Glomerular endothelial cell (primary cell): ENCODE measurements at places on chromosomes 12 and 14. TPM values are rescaled to one million over a fixed set of nuclear protein-coding genes. Genes with fewer than 3 reads are reported as not detected.

GRCh38 chr14:29905543-29905942, 22.1 kb downstream of the PRKD1 start:
- DNase-seq: no peak

GRCh38 chr14:54737132-54737711, 165.4 kb downstream of the GCH1 start:
- no peak for DNase-seq

Gene TEX52
- not detected in 2 replicates for total RNA-seq

Gene CLEC2A
- not detected in 2 replicates for total RNA-seq

Gene ZNF385A
- total RNA-seq: 5.6 and 6.0 TPM in 2 replicates

DNA sequence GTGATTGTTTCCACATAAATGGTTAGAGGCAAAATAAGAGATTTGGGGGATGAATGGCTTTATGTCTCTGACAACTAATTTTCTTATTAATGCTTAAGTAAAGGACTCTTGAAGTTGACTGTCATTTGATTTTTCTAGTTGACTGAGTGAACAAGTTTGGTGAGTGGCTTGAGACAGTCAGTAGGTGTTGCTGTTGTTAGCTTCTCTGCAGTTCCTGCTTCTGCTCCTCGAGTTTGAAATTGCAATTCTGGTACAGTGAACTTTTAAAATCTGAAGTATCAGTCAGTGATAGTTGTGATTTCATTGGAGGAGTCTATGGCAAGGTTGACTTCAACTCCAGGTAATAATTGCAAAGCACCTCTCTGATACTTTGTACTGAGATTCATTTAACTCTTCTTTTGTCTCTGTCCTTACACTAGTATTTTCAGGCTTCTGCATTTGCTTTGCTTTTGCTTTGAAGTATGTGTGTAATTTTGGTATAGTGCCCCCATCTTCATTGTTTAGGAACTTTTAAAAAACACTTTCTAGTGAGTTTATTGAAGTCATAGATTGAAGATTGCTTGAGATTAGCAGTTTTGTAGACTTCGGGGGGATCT, 415.5 kb downstream of the PCNX1 start:
- no peak for DNase-seq

Gene PRH1
- total RNA-seq: 2.1 and 25.2 TPM in 2 replicates

DNA sequence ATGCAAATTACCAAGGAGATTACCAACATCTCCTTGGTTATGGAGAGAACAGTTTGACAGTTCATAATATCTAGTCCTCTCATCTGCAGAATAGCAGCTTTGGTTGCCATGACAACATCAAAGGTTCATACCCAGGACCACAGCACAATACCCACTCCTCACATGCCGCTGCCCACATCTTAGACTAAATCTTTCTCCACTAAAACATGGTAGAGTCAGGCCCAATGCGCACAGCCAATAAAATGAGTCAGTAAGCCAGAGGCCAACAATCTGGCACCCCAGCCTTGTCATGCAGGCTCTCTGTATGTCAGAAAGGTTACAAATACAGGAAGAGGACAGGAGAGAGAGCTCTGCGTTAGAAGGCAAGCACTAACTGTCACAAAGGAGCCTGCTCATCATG, 70.6 kb downstream of the KCNK10 start:
- DNase-seq: no peak

Gene PLEKHG7
- total RNA-seq: not detected in 2 replicates

DNA sequence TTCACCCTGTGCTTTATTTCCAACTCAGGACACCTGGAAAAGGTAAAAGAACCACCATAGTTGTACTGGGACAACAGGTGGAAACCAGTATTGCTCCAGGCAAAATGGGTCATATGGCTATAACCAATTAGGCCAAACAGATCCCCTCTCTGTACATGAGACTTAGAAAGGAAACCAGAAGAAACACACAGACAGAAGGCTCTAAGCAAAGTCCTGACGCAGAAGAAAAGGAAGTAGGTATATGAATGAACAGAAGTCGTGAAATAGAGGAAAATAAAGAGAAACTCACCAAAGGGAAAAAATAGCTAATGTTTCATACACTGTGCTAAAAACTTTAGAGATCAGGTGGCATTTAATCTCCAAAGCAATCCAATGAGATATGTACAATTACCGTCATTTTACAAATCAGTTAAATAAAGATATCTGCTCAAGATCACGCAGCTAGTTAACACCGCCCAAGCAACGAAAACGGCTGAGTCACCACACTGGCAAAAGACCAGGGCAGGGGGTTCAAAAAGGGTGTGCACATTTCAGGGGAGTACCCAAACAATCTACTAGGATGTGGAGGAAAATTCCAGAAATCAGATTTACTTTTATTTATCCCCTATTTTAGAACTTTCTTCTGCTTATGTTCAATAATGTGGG, 82.3 kb downstream of the ITPR2 start:
- no peak for DNase-seq

DNA sequence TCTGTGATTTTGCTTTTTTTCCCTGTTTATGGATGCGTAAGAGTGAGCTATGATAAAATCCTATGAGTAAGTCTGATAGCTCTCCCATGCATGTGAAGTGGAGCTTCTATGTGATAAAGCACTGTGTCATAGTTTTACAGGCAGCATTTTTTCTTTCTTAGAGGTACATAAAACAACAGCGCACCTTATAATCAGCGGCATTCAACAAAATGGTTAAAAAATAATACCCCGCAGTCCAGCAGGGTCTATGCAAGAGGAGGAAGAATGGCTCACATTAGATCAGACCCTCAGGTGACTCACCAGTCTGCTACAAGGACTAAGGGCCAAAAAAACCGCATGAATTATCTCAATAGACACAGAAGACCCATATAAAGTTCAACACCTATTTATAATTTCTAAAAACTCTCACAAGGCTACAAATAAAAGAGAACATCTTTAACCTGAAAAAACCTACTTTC, 33.0 kb upstream of the TMEM179 start:
- DNase-seq: no peak

- peak; percentile 93 for DNase-seq
These were observed at the start of the genes C12orf57 and RNU7-1 for GRCh38 chr12:6943722-6944380. Gene C12orf57 (plus strand): TSS chr12:6944022. CDS start chr12:6944122, 100 bp downstream. Gene RNU7-1 (plus strand): TSS chr12:6943816.

GRCh38 chr14:95066427-95066986, 90.8 kb downstream of the DICER1 start:
- no peak for DNase-seq

- DNase-seq: no peak
These were observed 112.8 kb upstream of the PELI2 start for GRCh38 chr14:56005191-56006053.

Gene CLEC14A
- total RNA-seq: 318 and 389 TPM in 2 replicates

- peak; percentile 42 for DNase-seq
These were observed 194.1 kb downstream of the MON2 start for GRCh38 chr12:62660756-62661155.

DNA sequence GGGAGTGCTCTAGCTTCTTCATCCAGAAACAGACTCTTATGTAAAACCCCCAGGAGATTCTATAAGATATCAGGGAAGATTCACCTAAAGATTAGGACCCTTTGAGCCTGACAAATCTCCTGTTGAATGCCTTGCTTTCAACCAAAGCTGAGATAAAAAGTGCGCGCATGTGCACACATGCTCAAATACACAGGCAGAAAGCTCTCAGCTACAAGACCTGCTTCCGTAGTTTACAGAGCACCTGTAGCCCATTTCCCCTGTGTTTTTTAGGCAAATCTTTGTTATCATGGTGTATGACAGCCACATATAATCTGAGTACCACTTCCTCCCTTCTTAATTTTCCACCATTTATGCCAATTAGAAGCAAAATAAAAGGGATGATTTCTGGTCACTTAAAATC, 866.9 kb downstream of the NRXN3 start:
- no peak for DNase-seq

GRCh38 chr14:50831726-50832168, 785 bp upstream of the NIN start:
- no peak for DNase-seq

DNA sequence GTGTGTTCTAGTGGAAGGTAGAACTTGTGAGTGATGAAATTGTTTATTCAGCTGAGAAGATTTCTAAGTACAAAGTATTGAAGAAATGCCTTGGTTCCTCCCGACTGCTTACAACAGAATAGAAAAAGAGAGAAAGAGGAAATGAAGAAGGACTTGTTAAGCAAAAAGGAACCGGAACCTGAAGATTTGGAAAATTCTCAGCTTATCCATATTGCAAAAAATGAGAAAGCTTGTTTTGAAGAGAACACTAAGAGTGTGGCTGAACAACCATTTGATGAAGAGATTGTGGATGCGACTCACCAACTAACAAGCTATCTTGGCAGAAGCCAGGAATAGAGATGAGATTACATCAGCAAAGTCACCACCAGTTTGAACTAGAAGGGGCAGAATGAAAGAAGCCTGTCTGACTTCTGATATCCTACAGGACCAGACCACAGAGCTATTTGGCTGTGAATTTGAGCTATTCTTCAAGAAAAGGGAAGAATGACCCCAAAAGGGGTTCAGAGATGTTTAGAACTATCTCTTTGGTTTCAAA, 15.1 kb downstream of the NDUFA9 start:
- no peak for DNase-seq

DNA sequence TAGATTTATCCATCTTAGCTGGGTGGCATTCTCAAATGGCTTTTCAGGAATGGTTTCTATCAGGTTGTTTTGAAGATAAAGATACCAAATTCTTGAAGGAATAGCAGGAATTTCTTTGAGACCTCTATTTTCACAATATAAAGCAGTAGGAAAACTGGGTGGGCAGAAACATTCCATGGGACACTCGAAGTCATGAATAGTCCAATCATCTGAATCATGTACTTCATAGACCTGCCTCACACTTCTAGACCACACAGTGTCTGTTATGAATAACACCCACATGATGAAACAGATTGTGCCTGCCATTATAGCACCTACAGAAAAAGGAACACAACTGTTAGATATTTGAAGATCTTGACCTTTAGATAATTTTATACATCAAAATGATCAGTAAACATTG, 1.8 kb downstream of the KERA start:
- DNase-seq: no peak

Gene IL26
- total RNA-seq: not detected in 2 replicates

Gene OR9K2
- total RNA-seq: not detected in 2 replicates

DNA sequence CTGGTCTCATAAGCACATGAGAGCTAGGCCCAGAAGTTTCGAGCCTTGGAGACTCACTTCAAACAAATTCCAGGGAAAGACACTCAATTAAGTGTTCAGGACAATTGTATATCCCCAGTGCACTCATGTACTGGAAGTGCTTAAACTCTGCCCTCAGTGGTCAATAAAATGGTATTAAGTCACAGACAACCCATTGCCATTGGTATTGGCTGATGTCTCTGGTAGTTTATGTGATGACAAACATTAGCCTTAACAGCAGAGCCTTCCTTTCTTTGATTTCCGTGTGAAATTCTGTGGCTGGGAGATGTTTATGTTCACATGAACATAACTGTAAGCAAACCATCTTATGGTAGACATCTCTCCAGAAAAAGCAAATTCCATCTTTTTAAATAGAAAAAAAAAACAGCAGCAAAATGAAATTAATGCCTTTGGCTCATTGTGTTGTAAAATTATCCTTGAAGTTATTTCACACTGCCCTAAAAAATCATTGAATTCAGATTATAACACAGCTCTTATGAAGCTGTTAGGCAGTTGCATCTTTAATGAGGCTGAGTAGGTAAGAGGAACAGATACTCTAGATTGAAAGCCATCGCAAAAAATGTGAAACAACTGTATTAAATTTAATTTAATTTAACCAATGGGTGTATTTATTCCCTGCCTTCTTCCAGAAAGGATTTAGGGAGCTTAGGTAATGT, 216.2 kb upstream of the PLEKHG7 start:
- DNase-seq: no peak

Gene PTPN6
- 0.29 and 8.5 TPM in 2 replicates for total RNA-seq

GRCh38 chr12:9133216-9133916, 17.6 kb upstream of the A2M start:
- DNase-seq: no peak

Gene PCNX1
- 22.9 and 27.9 TPM in 2 replicates for total RNA-seq

- DNase-seq: no peak
These were observed 1.4 kb downstream of the ASIC1 start for GRCh38 chr12:50058743-50059312.

Gene NOXRED1
- total RNA-seq: 0.12 TPM in 1 of 2 replicates, not detected in the other

DNA sequence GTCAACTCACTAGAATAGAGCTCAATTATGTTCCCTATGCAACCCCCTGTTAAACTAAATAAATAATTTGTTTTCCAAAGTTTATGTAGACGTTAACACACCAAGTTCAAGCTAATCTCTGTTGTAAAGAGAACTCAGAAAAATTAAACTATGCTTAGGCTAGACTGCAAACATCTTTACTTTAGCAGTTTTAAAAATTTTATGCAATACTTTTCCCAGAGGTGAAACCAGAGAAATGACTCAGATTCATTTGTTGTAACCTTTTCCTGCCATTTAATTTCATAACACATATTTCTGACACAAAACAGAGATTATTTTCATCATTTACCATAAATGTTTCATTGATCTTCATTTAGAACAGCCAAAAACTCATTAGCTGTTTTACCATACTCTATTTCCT, 27.4 kb downstream of the ABCC9 start:
- no peak for DNase-seq

Gene TMEM229B
- 1.6 and 2.9 TPM in 2 replicates for total RNA-seq

GRCh38 chr12:56838621-56839488, 75.7 kb downstream of the HSD17B6 start:
- DNase-seq: no peak

DNA sequence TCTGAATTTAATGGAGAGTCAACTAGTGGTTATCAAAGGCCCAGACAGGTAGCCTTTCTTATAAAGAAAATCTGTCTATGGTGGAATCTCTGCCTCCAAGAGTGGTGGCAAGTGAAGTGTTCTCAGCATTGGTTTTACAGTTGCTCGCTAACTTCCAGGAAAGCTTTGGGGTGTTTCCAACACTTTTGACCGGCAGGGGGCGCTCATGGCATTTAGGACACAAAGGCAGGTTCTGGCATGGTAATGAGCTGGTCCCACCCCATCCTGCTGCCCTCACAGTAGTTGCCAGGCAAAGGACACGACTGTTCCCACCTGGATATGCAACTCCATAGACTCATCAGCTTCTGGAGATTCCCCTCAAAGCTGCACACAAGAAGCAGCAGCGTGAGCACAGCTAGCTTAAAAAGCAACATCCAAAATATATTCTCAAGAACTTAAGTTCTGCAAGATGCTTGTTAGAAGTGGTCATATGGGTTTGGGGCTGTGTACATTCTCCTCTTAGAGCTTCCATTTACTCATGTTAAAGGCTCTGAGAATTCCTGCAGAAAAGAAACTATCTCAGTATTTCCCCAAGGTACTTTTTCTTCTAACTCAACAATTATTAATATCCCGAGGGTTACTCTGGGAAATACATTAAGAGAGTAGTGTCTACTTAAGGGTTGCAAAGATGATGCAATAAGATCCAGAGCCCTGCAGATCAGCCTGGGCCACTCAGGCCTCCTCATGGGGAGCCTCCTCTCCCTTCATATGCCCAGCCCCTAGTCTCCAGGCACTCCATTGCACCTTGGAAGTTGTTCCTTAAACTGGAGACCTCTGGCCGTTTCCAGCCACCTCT, 14.8 kb downstream of the PROX2 start:
- peak; percentile 55 for DNase-seq

GRCh38 chr12:56766535-56766934, 3.4 kb downstream of the HSD17B6 start:
- no peak for DNase-seq

DNA sequence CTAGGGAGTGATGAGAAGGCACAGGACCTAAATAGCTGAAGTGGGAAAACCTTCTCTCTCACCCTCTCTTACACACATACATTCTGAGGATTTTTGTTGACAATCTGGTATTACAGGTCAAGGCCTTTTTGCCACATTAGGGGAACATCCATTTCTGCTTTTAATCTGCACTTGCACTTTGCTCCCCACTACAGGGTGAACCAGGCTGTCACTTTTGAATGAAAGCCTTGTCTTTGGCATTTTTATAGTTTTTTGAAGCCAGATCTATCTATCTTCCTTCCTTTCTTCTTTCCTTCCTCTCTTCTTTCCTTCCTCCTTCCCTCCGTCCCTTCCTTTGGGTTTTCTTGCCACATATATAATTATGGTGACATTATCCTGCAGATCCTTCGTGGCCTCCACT, 165.9 kb upstream of the OTX2 start:
- DNase-seq: no peak
